Muscle of leg (tissue), 16 donors: ENCODE measurements at places on chromosomes 12 and 14. TPM values are rescaled to one million over a fixed set of nuclear protein-coding genes. Genes with fewer than 3 reads are reported as not detected.

GRCh38 chr12:45669792-45670191 is 59.7 kb upstream of the ARID2 start:
- H3K4me3 ChIP-seq = no peak overlapping the region
- peak; percentile 87 for DNase-seq
- no peaks in the 10 kb centered on the region for H3K36me3 ChIP-seq
- H3K4me1 ChIP-seq = peaks cover 6% of the 10 kb centered on the region

The SLC25A47 gene
- 0.09 TPM for total RNA-seq

The MYH6 gene
- 0.66 TPM for total RNA-seq

The LMO3 gene
- 1.8 TPM for total RNA-seq

- no peaks in the 10 kb centered on the region for H3K36me3 ChIP-seq
- H3K27ac ChIP-seq = no peak overlapping the region
- H3K4me1 ChIP-seq = no peaks in the 10 kb centered on the region
- no peaks in the 10 kb centered on the region for H3K27me3 ChIP-seq
- DNase-seq = no peak
Measured at GRCh38 chr12:96136161-96136560, 58.0 kb upstream of the ELK3 start.

The TAS2R8 gene
- total RNA-seq = 0.04 TPM

DNA sequence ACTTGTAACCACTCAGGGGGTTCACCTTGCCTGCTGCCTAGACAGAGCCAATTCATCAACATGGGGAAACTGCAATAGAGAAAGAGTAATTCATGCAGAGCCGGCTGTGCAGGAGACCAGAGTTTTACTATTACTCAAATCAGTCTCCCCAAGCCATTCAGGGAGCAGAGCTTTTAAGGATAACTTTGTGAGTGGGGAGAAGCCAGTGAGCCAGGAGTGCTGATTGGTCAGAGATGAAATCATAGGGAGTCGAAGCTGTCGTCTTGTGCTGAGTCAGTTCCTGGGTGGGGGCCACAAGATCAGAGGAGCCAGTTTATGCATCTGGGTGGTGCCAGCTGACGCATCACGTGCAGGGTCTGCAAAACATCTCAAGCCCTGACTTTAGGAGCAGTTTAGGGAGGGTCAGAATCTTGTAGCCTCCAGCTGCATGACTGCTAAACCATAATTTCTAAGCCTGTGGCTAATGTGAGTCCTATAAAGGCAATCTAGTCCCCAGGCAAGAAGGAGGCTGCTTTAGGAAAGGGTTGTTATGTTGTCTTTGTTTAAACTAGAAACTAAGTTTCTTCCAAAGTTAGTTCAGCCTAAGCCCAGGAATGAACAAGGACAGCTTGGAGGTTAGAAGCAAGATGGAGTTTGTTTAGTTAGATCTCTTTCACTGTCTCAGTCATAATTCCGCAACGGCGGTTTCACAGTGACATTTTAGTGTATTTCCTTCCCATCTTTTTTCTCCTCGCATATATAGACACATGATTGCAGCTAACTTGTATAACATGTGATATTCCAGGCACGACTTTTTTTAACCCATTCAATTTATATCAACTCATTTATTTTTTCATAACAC is 68.9 kb upstream of the NCOR2 start:
- no peak for DNase-seq
- H3K27ac ChIP-seq = no peak overlapping the region
- H3K27me3 ChIP-seq = no peaks in the 10 kb centered on the region
- H3K36me3 ChIP-seq = no peaks in the 10 kb centered on the region
- H3K4me1 ChIP-seq = peaks cover 60% of the 10 kb centered on the region

- H3K27ac ChIP-seq = peak within 1 kb of the TSS; percentile 93
- DNase-seq = peak; percentile 88
- peaks cover 5% of the 10 kb centered on the region for H3K27me3 ChIP-seq
- peak within 1 kb of the TSS; percentile 80 for H3K4me3 ChIP-seq
Measured at GRCh38 chr14:37172024-37172869, at the start of gene SLC25A21. SLC25A21 (minus strand) TSS chr14:37172606.

The ZFHX2 gene
- total RNA-seq = 0.35 TPM

- no peaks in the 10 kb centered on the region for H3K27me3 ChIP-seq
- peaks cover 2% of the 10 kb centered on the region for H3K4me1 ChIP-seq
- H3K4me3 ChIP-seq = no peak overlapping the region
- no peak for DNase-seq
- no peak overlapping the region for H3K27ac ChIP-seq
Measured at GRCh38 chr12:29537298-29537697, 39.8 kb upstream of the OVCH1 start.

GRCh38 chr14:80356413-80356812 is 145.1 kb upstream of the DIO2 start:
- DNase-seq = peak; percentile 2
- H3K27me3 ChIP-seq = no peaks in the 10 kb centered on the region
- no peaks in the 10 kb centered on the region for H3K36me3 ChIP-seq
- no peaks in the 10 kb centered on the region for H3K4me1 ChIP-seq

The RIPK3 gene
- total RNA-seq = 2.0 TPM

The DGKA gene
- 13.3 TPM for total RNA-seq

GRCh38 chr12:96438330-96438729 is 38.1 kb upstream of the CDK17 start:
- no peak overlapping the region for H3K4me3 ChIP-seq
- no peaks in the 10 kb centered on the region for H3K4me1 ChIP-seq
- H3K36me3 ChIP-seq = no peaks in the 10 kb centered on the region
- H3K27me3 ChIP-seq = no peaks in the 10 kb centered on the region

DNA sequence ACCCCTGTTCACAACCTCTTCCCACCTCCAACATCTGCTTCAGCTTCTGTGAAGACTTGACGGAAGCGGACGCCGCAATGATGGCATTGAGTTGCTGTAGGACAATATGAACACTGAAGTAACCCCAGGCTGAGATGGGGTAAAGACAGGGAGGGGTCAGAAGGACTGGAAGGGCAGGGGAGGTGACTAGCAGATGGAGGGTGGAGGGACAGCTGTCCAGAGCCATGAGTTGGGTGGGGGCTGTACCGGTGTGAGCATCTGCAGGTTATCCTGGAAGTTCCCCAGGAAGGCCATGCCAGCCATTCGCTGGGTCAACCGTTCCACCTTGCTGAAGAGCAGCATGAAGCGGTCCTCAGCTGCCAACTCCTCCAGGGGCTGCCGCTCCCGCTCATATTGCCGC is 26.1 kb downstream of the PRPF40B start:
- peaks cover 42% of the 10 kb centered on the region for H3K4me1 ChIP-seq
- peaks cover 93% of the 10 kb centered on the region for H3K36me3 ChIP-seq
- H3K27ac ChIP-seq = peak overlapping the region; percentile 13

The TMPRSS12 gene
- total RNA-seq = not detected

The GPR132 gene
- 0.75 TPM for total RNA-seq

The PTHLH gene
- total RNA-seq = 2.5 TPM

The B3GNT4 gene
- 0.04 TPM for total RNA-seq

- peak overlapping the region; percentile 59 for H3K27ac ChIP-seq
- peaks cover 25% of the 10 kb centered on the region for H3K27me3 ChIP-seq
- peak; percentile 78 for DNase-seq
- peaks cover under 1% of the 10 kb centered on the region for H3K36me3 ChIP-seq
- H3K4me1 ChIP-seq = peaks cover 82% of the 10 kb centered on the region
Measured at GRCh38 chr14:105486974-105487448, 325 bp downstream of the CRIP1 start.

DNA sequence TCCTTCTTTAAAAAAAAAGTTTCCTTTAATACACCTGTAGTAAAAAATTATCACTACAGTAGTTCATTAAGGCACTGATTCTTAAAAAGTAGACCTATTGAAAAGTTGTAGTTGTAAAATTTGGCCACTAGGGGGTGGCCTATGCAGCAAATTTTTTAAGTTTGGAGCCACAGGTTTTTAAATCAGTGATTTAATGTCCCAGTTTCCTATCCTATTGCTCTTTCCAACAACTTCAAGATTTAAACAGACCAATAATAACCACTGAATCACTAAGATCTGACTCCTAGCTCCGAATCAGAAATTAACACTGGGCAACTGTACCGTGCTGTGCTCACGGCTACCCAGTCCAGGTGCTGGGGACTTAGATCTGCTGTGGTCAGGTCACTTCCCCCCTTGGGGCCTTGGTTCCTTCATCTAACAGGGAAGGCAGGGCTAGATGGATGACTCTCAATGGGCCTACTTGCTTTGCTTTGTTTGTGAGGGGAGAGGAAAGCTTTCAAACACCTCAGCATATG is 279.3 kb downstream of the MED13L start:
- peaks cover 32% of the 10 kb centered on the region for H3K36me3 ChIP-seq
- no peak overlapping the region for H3K27ac ChIP-seq
- no peak overlapping the region for H3K4me3 ChIP-seq

GRCh38 chr12:18810537-18811253 is 72.8 kb downstream of the CAPZA3 start:
- H3K27me3 ChIP-seq = no peaks in the 10 kb centered on the region
- no peak for DNase-seq
- H3K4me1 ChIP-seq = no peaks in the 10 kb centered on the region

GRCh38 chr14:33435911-33436689 is 497.4 kb downstream of the NPAS3 start:
- H3K4me1 ChIP-seq = no peaks in the 10 kb centered on the region
- no peaks in the 10 kb centered on the region for H3K36me3 ChIP-seq
- H3K27ac ChIP-seq = no peak overlapping the region
- H3K4me3 ChIP-seq = no peak overlapping the region

- no peaks in the 10 kb centered on the region for H3K36me3 ChIP-seq
- DNase-seq = no peak
- peaks cover 2% of the 10 kb centered on the region for H3K4me1 ChIP-seq
- no peaks in the 10 kb centered on the region for H3K27me3 ChIP-seq
Measured at GRCh38 chr12:1351926-1352325, 242.5 kb downstream of the FBXL14 start.
